ENCODE measurements at places on chromosomes 12 and 14.

DNA sequence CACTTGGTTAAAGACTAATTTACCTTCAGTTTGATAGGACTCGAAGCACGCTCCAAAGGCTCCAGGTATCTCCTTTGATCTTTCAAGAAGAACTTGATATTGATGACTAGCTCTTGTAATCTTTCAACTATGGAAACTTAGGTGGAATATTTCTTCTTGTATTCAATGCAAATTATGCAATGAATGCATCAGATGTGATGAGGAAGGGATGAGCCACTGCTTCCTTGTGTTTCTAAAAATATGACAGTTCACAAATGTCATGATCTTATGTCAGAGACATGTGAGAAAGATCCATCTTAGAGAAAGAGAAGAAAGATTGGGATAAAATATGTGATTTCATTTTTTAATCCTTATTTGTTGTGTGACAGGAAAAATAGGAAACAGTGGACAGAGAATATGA, 9.9 kb downstream of the RNASE9 start:
- DNase-seq = no peak

DNA sequence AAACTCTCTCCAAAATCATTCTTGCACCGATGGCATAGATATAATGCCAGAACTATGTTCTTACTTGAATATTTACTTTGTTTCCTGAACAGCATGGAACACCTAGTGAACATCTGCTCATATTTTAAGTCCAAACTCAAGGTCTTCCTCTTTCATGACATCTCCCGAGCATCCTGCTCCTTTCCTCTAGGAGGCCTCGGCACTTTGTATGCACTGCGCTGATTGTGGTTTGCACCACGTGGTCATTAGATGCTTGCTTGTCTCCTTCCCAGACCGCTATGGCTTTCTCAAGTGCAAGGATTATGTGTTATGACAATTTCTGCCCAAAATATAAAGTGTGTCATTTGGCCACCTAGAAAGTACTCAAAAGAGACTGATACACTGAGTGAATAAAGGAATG, 912.0 kb downstream of the GALC start:
- no peak for DNase-seq

- peak; percentile 49 for DNase-seq
Observed at GRCh38 chr12:105335856-105336255, 5.4 kb downstream of the C12orf75 start.

DNA sequence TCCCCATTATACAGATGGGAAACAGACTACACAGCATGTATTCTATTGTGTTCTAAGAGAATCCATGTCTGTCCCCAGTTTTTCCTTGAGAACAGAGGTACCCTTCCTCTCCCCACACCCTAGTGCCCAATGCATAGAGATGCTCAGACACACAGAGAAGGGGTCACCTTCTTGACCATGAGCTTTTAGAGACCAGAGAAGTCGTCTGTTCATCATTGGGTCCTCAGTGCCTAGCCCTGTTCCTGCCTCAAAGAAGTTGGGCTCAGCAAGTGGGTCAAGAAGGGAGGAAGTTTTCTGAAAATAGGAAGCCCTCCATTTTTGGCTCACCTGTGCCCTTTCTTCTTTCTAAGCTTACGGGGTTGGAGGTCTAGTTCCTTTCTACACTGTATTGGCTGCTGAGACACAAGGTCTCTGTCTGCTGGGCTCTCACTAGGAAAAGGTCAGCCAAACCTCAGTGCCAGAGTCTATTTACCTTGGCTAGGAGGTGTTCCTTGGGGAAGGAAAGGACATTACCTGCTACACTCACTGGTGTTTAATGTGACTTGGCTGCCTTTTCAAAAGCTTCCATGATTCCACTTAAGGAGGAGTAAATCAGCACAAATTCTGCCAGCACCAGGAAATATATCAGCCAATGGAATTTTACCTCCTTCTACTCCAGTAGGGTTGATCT, 198.5 kb upstream of the PWP1 start:
- no peak for DNase-seq

DNA sequence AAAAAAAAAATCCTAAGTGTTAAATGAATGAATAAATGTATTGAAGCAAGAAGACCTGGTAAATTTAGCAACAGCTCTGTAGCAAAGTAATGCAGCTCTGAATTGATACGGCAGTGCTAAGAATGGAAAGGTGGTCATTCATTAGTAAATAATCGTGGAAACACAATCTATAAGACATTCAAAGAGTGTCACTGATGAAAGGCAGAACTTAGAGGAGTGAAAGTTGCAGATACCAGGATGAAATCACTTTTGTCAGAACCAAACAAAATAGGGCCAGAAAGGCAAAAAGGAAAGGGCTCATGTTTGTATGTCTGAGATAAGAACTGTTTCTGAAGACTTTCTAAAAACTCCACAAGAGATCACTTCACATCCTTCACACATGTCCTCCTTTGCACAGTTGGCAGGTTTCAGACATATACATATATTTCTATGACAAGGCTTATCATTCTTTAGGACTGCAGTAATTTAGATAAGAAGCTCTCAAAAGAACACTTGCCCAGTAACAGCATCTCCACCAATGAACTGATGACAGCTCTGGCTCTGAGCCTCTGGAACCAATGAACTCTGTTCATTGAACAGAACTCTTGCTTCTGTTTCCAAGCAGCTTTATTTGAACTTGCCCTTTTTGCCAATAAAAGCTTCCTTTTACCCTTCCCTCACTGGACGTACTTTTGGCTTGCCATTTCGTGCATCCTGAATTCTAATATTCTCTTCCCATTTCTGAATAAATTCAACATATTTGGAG, 4.2 kb upstream of the LRR1 start:
- DNase-seq = peak; percentile 72
